Activated T-cell treated with anti-CD3 and anti-CD28 coated beads for 4 hours (primary cell): ENCODE measurements at places on chromosomes 11 and 22.

GRCh38 chr11:70204466-70204799, 1.3 kb downstream of the FADD start:
- no peak for DNase-seq

DNA sequence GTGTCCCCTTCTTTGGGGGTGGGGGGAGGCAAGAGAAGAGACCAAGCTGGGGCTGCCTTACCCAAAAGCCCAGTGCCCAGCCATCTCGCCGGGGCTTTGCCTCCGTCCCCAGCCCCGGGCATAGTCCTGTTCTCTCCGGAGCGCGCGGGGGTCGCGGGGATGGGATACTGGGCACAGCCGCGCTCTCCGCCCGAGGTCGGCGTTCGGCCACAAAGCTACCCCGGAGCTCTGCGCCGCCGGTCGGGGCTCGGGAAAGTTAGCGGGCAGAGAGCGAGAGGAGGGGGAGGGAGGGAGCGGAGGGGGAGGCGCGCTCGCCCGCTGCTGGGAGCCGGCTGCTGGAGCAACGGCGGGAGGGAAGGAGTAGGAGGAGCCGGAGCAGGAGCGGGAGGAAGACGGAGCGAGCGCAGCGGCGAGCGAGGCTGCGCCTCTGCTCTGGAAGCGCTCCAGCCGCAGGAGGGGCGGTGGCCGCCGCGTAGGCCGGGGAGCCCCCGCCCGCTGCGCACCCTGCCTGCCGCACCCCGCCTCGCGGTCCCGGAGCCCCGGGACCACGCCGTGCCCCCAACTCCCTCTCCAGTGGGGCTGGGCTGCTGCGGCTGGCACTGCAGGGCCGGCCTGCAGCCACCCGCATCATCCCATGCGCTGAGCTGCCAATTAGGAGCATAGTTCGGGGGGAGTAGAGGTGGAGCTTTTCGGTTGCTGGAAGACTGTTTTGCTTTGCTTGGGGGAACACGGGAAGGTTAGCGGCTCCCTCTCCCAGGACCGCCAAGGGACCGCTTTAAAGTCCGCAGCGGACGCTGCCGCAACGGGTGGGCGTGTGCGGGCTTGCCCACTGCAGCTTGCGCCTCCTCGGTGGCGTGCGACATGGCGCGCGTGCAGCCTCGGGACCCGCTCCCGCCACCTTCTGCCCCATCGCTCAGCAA, at the start of gene SCN4B:
SCN4B (minus strand) TSS at position 272 of the 920 bp plus-strand sequence; CDS start at position 122, 150 bp downstream.
- DNase-seq = no peak

DNA sequence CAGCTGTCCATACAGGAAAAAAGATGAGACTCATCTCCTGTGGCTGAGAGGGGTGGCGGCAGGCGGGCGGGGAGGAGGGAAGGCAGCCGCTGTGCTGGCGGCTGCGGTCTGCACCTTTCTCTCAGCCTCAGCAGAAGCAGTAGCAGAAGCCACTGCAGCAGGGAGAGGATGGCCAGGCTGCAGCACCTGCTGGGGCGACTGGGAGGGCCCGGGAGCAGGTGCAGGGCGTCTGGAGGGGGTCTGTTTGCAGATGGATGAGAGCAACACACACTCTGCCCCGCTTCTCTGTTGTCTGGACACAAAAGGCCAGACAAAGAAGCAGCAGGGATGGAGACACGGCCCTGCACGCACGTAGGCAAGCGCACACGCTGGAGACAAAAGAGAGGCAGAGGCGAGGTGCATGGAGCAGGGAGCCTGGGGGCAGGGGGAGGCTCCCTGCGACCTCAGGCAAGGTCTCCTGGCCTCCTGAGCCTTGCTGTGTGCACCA, 9.3 kb upstream of the MIAT start:
- no peak for DNase-seq

- no peak for DNase-seq
These were observed 806 bp upstream of the SMDT1 start for GRCh38 chr22:42078469-42079318.

DNA sequence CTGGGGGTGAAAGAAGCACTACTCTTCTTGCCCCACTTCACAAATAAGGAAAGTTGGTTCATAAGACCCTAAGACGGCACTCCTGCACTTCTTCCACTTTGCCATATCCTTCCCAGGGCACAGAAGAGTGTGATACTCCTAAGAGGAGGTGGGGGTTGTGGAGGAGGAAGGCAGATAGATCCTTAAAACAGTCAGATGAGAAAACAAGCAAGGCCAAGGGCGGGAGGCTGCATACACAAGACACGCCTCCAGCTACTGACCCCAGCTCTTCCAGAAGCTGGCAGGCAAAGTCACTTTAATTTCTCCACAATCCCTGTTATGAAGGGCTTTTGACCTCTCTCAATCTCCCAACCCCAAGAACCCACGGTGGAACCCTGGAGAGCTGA, 1.6 kb upstream of the CHRM4 start:
- no peak for DNase-seq

GRCh38 chr11:67066333-67066709, 9.7 kb downstream of the RHOD start:
- no peak for DNase-seq

DNA sequence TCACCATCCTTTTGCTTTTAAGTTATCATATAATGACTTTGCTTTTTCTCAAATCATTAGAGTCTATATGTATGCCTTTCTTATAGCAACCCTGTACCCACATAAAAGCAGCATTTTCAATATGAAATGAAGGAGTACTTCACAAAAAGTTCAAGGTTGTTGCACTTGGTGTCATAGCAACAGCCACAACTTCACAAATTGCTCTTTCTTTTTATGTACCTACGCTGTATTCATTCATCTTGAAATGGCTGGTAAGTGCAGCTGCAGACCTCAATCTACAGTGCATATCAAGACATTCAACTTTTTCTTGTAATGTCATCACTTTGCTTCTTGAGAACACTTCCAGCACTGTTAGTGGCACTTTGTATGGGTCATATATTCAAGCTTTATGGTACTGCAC, 18.6 kb downstream of the CWC15 start:
- no peak for DNase-seq

DNA sequence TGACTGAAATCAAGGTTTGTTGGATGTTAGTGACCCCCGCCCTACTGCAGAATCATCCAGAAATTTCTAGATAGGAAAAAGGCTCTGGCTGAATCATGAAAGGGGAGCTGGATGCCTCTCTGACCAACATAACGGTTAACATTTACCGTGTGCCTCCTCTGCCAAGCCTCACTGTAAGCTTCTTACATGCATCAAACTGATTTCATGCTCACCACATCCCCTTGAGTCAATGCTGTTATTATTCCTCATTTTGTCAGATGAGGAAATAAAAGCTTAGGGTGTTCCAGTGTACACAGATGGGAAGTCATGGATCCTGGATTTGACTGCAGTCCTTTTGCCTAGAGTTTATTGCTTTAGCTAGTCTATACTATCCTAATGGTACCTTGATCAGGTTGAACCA, 5.9 kb upstream of the HMOX1 start:
- no peak for DNase-seq

DNA sequence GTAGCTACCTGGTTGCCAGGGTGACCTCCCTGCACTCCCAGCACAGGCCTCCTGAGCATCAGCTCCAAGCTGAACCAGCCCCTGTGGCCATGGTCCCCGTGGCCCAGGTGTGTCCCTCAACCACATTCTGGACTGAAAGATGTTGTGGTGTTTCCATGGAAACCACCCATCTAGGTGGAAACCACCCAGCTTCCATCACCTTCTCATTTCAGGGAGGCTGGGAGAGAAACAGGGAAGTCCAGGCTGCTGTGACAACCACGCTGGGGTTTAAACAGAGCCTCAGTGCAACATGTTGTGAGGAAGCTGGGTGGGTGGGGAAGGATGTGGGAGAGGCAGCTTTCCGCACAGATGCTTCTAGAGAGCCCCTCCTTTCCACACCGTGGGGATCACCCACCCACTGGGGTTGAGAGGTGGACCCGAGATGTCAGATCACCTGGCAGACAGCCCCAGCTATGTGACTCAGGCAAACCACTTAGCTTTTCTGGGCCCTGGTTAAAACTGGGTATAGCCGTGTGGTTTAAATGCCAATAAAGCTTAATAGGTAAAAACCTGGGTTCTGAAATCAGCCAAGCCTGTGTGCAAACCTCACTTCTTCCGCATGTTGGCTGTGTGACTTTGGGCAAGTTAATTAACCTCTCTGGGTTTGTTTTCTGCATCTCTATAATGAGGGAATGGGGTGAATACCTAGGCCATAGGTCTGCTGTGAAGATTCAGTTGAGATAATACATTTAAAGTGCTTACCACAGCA, 46.4 kb downstream of the CD82 start:
- DNase-seq = peak; percentile 73
